Stimulated activated naive CD8-positive, alpha-beta T cell treated with anti-CD3 and anti-CD28 coated beads, Interleukin-15, Interleukin-2, amounts not matched to agents 100 U/mL and 50 U/mL, for 24 hours (primary cell): ENCODE measurements at places on chromosomes 12 and 14.
A peak's percentile ranks its signal among the peaks of the same experiment; 100 is the strongest.

DNA sequence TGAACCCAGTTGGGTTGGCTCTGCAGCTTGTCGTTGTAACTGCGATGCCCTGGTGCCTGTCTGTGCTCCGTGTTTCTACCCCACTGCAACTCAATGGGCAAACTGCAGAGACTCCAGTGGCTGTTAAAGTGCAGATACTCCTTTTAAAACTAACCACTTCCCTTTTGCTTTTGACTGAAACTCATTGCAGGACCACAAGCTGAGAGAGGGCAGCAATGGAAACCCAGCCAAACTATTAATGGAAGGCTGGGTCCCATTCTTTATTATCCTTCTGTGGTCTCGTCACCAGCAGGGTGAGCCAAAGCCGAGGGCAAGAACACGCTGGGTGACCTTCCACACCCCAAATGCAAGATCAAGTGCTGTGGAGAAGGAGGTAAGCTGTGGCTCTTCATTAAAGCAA is 910.4 kb downstream of the VRK1 start:
- DNase-seq: no peak

DNA sequence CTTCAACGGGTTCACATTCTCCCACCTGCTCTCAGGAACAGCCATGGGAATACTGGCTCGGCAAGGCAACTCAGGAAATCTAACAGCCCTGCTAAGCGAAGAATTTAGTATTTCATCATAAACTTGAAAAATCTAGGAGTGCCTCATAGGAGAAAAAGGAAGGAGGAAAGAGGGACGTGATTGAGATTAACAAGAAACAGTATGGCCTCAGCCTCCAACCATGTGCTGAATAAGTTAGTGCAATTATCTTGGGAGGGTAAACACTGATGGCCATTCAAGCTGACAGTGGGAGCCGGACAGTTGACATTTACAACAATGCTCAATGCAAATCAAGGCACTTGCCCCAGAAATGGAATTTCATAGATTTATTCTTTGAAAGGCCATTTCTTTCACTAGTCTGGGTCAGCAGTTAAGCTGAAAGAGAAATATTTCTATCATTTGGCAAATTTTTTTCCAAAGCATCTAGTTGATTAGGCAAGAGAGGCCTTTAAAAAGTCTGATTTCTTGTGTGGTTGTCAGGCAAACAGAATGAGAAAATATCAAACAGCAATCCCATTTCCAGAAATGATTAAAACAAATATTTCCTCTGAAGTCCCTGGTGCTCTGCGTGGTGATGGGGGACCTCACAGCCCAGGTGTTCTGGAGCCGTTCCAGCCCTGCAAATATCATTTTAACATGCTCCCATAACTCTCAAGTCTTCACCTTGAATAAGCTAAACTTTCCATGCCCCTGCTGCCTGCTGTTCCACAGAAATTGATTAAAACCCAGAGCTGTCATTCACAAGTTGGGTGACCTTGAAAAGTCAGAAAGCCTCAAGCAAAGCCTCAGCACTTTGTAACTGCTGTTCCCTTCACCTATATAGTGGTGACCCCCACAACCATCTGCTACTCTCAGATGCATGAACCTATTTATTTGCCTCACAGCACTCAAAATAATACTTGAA is 121.6 kb downstream of the PHLDA1 start:
- DNase-seq: no peak

- no peak for DNase-seq
Measured at GRCh38 chr14:68844210-68844545, 51.3 kb upstream of the ZFP36L1 start.

DNA sequence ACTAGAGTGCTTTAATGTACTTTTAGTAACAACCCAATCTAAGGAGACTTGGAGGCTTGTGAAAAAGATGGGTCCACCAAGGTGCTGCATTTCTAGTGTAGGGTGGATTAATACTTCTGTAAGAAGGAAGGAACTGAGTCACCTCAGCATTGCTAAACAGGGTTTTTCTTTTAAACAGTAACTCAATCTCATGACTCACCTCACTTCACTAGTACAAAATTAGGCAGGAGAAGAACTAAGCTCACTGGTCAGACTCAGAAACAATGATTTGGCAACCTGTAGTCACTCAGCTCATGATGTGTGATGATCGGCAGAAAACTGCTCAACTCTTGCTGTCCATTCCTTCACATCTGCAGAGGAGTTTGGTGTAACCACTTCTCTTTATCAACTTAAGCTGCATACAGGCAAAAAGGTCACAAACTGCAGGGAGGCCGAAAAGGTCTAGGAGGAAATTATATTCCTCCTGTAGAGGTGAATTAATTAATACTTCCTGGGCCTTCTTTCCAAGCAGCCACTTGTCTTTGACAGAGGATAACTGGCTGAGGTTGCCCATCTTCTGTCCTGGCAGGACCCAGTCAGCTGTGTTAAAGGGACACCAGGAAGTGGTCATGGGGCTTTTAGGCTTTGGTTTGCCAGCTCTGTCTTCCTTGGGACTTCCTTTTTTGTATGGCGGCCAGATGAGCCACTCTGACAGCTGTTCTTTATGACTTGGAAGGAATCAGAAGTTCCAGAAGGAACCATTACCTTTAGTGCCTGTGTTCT is 466.9 kb downstream of the FUT8 start:
- no peak for DNase-seq

DNA sequence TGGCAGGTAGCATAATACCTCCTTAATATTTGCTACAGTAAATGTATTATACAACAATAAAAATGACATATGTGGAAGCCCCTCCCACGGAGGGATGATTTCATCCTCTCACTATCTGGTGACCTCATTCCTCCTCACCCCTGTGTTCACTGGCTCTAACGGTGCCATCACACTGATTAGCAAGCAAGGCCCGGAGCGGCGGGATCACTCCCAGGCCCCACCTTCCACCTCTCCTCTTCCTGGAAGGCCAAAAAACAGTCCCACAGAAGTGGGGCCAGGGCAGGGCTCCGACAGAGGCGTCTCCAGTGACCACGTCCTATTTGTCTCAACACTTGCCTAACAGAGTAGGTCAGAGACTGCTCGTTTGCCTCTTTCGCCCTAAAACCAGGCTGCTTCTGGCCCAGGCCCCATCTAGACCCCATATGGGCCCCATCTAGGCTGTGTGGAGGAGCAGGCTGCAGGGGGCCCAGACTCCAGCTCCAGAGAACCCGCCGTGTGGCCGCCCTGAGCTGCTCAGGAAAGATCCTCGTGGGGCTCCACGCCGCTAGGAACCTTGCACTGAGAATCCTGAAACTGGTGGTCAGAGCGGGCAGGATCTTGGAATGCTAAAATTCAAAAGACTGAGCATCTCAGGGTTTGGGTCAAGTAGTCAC is 3.7 kb downstream of the SELPLG start:
- DNase-seq: peak; percentile 70

- no peak for DNase-seq
Measured at GRCh38 chr12:12925388-12925787, 26.6 kb downstream of the GPRC5D start.

GRCh38 chr14:72528059-72528862 is 365.6 kb downstream of the DPF3 start:
- DNase-seq: no peak

GRCh38 chr12:80698847-80699542 is 8.4 kb upstream of the MYF6 start:
- no peak for DNase-seq

- no peak for DNase-seq
Measured at GRCh38 chr14:34420547-34421150, 41.4 kb downstream of the SPTSSA start.

DNA sequence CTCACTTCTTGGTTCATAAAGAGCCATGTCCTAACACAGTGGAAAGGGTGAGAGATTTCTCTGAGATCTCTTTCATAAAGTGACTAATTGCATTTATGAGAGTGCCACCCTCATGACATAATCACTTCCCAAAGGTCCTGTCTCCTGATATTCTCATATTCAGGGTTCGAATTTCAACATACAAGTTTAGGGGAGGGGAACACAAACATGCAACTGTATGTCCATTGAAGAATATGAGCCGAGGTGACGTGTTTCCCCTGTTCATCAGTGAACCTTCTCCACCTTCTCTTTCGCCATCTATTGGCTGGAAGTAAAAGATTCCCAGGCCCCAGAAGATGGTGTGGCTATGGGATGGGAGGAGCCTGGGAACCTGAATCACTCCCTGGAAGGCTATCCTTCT is 354.2 kb upstream of the ATP2B1 start:
- no peak for DNase-seq

- DNase-seq: peak; percentile 86
Measured at GRCh38 chr12:53006810-53007309, 604 bp downstream of the EIF4B start.

DNA sequence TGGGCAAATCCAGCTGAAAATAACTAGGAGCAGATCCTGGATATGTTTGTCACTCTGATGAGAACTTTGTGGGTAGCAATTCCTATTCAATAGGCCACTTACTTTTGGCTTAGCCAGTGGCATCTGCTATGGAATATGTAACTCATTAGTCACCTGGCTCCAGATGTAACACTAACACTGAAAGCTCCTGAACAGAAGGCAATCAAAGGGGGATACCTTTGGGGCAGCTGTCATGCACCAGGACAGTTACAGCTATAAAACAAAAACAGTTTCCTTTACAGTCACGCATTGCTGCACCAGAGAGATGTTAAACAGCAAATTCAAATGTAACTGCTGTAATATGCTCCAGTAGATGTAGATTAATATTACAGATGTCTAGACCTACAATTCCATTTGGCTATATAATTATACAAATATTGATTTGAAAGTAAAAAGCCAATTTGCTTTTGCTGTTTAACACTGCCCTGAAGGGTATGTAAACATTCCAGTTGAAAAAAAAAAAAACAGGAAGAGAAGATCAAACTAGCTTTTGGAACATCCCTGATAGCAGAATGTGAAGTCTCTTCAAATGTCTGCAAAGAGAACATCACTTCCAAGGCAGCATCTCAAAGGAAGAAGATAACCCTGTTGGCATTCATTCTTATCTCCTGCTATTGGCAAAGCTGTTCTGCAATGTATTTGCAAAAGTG is 18.4 kb downstream of the RACGAP1 start:
- DNase-seq: no peak
